ENCODE measurements at places on chromosomes 12 and 14.

GRCh38 chr12:32483499-32483898 is 84.1 kb downstream of the FGD4 start:
- no peak for DNase-seq

- DNase-seq = no peak
Observed at GRCh38 chr12:101051151-101051550, 158.9 kb downstream of the SLC5A8 start.

- DNase-seq = no peak
Observed at GRCh38 chr14:31505411-31505810, 17.6 kb upstream of the GPR33 start.

DNA sequence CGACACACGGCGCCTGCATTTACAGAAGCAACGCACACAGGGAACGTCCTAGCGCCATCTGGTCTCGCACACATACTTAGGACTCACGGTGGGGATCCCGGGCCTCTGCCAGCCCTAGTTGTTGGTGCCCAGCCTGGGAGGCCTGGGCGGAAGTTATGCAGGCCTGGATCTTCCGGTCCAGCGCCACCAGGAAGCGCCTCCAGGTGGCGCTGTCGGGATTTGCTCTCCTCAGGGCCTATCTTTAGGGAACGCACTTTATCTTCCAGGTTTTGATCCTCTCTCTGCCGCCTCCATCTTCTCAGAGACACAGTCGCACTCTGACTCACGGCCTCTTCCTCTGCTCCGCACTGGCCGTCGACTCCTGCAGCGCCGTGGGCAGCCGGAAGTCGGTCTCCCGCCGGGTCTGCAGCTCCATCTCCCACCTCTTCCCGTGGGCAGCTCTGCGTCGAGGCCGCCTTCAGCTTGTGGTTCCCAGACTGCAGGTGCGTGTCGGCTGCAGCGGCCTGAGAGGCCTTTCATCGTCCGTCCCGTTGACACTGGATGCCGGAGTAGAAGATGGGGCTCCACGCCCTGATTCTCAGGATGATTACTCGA is 760.4 kb downstream of the TMEM121 start:
- no peak for DNase-seq

DNA sequence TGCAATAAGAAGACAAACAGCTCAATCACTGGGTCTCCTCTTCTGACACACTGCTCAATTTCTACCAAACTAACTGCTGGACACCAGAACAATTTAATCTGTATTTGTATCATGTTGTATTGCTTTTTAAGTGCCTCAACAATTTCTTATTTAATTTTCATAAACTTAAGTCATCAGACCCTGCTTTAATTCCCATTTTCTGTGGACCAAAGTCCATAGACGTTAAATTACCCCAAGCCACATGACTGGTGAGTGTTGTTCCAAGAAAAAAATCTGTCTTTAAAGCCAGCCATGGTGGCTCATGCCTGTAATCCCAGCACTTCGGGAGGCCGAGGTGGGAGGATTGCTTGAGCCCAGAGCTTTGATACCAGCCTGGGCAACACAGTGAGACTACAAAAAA is 8.7 kb downstream of the HOMEZ start:
- DNase-seq = no peak

- no peak for DNase-seq
Observed at GRCh38 chr12:48768147-48768546, 20.7 kb downstream of the ADCY6 start.

DNA sequence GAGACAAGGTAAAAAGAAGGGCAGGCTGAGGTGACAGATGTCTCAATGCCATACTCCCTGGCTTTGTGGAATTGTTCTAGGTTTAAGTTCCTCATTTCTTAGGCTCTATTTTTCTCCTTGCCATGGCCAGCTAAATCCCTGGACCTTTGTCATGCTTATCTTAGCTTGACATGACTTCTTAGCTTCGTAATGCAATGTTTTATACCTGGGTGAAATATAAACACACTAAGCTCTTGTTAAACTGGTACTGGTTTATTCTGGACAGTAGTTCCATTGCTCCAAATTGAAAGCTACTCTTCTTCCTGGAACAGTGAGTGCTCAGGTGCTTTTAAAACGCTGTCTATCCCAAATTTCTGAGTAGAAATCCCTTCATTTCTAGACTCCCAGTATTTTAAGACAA is 17.4 kb upstream of the ARHGAP5 start:
- DNase-seq = no peak

All from stimulated activated CD8-positive, alpha-beta memory T cell treated with anti-CD3 and anti-CD28 coated beads, Interleukin-4, amount 100 ng/mL, for 24 hours (primary cell).